ENCODE measurements at places on chromosomes 7 and 10.

- no peak for DNase-seq
These were observed 274.3 kb downstream of the CCDC3 start for GRCh38 chr10:12726971-12727831.

GRCh38 chr10:130412317-130412716 is 276.1 kb downstream of the GLRX3 start:
- no peak for DNase-seq

DNA sequence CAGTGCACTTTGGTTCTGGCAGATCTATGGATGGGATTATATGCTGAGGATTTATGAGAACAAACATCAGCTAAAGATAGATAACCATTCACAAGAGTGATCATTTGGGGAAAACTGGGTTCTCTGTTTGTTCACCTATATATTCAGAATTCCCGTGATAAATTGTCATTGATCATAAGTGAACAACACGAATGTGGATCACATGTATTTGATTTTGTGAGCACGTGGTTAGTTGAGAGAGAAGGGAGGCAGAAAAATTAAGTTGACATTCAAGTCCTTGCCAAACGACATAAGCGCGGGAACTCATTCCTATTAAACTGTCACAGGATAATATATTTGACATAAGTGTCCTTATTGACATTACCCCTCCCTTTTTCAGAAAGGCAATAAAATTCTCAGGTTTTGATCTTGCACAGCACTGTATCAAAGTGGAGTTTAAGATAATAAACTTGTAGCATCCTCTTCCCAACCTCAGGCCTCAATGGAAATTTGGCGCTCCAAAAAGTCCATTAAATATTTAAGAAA is 64.9 kb upstream of the MYO3A start:
- DNase-seq, result no peak

GRCh38 chr7:150515248-150516147 is 826 bp downstream of the GIMAP7 start:
- DNase-seq, result no peak

DNA sequence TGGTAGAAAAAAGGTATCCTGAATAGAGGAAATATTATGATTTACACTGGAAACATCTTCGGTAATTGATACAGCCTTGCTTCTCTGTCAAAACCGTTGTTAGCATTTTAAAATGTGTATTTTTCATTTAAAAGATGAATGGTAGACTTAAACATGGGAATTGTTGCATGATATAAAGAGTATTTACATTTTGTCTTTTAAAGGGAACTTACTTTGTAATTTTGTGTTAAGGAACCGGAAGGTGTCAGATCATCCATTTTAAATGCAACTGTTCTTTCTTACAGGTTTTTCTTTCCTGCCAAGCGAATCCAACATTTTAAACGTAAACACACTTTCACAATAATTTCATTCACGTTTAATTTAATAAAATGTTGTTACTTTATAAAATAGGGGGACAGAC is 1.8 kb upstream of the IGF2BP3 start:
- DNase-seq, result no peak

DNA sequence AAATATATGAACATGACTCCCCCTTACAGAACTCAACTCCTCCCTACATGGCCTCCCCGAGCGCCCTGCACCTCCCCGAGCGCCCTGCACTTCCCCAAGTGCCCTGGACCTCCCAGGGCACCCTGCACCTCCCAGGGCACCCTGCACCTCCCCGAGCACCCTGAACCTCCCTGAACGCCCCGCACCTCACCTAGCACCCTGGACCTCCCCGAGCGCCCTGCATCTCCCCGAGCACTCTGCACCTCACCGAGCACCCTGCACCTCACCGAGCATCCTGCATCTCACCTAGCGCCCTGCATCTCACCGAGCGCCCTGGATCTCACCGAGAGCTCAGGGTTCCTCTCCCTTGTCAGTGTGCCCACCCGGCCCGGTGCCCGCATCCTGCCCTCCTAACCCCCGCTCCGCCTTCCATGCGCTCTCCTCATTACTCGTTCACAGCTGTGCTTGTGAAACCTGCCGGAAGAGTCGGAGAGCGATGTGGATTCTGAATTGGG is 134.3 kb downstream of the ACTR3B start:
- DNase-seq, result no peak

Measured in Ammon's horn (tissue), 1 donor.